RCC 7860 (cell line): ENCODE measurements at places on chromosomes 5 and 9.

DNA sequence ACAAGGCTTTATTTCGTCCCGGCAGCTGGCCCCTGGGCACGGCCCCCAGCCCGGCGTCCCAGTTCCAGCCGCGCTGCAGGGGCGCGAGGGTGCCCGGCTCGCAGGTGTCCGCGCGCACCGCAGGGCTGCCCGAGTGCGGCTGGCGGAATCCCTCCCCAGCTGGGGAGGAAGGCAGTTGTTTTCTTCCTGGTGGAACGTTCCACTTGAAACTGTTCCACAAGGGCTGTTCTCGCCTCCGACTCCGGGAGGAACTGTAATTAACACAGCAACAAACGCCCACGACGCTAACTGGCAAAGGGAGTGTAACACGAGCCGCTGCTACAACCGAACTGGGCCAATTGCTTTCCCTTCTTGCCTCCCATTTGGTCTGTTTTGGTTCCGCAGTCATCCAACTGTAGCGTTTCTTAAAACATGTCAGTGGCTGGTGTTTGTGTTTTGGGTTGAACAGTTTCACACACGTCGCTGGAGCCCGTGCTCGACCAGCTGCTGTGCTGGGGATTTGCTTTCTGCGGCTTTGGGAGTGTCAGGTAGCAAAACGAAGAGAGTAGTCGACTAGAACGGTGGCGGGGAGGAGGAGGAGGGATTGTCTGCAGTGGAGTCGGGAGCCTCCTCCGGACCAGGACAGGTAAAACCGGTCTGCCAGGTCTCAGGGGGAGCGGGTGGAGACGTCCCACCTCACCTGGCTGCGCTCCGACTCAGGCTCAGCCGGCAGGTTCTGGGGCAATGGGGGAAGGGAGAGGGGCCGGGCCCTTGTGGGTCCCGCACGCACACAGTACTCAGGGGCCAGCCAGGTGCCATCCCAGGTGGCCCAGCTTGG, 131.6 kb upstream of the NIPBL start:
- no peak for DNase-seq

GRCh38 chr9:88660611-88661010, 125.6 kb downstream of the NXNL2 start:
- no peak for DNase-seq

DNA sequence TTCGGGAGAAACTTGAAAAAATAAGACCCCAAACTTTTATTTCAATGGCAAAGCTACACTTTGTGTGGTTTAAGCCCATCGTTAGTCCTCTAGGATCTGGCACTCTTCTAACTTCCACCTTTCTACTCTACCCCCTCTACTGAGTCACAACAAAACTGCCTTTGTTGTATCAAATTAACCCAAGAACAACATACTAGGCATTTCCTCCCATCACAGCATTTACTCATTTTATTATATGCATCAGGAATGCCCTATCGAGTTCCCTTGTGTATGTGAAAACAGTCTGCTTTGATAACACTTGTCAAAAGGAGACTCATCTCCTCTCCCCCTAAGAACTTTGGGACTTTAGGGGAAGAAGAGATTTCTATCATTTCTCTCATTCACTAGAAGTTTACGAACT, 158.9 kb upstream of the FREM1 start:
- DNase-seq, result no peak

GRCh38 chr5:72790186-72790585, 26.3 kb upstream of the TNPO1 start:
- no peak for DNase-seq

- no peak for DNase-seq
These were observed 63.0 kb downstream of the TSSK1B start for GRCh38 chr5:113371721-113372196.

- no peak for DNase-seq
These were observed 51.7 kb downstream of the CPLANE1 start for GRCh38 chr5:37197340-37198050.
